Neural progenitor cell (in vitro differentiated cells): ENCODE measurements at places on chromosomes 6 and 20. TPM values are rescaled to one million over a fixed set of nuclear protein-coding genes. Genes with fewer than 3 reads are reported as not detected.

POLR1C gene
- total RNA-seq: 23.2 and 24.4 TPM in 2 replicates

SLC17A3 gene
- not detected in 2 replicates for total RNA-seq

ZBP1 gene
- not detected in 2 replicates for total RNA-seq

BTN1A1 gene
- total RNA-seq: not detected in 2 replicates

PHACTR1 gene
- total RNA-seq: 2.4 and 6.1 TPM in 2 replicates

CGA gene
- 0.46 TPM in 1 of 2 replicates, not detected in the other for total RNA-seq

CRISP2 gene
- total RNA-seq: not detected in 2 replicates
